Effector memory CD4-positive, alpha-beta T cell (primary cell): ENCODE measurements at places on chromosomes 6 and 20.

DNA sequence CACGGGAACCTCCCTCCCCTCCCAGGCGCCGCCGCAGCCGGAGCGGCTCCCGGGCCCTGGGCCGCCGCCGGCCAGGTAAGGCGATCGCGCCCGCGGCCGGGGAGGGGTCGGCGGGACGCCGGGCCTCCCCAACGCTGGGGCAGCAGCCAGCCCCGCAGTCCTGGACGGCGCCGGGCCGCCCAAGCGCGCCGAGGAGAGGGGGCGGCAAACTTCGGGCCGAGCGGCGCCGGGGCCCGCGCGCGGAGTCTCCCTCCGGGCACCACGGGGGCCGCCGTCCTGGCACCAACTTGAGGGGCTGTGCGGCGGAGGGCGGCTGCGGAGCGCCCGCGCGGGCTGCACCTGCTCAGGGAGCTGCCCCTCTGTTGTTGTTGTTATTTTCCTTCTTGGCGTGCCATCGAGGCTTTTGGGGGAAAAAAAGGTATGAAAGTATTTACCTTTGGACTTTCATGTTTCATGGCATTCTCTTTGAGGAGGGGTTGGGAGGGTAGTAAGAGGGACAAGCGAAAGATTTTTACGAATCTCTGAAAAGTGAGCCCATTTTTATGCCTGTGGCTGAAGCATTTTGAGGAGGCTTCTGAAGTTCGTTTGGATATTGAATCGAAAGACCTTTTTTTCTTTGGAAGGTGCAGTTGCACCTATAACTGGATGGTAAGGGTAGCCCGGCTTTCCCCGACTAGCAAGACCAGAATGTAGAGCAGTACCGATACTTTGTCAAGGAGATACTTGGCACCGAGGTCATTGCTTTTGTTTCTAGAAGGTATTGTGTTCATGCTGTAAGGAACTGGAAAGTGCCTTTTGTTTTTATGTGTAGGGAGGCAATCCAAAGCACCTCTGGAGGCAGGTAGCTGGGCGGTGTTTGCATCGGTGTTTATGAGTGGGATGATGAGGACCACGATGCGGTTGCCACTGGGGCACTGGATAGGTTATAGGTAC lies at the start of gene RNF182:
RNF182 (plus strand) TSS at position 4 of the 933 bp plus-strand sequence. CDS start 52,168 bp downstream, outside the sequence.
- peaks cover 18% of the 10 kb centered on the region for H3K4me1 ChIP-seq
- peaks cover 41% of the 10 kb centered on the region for H3K27me3 ChIP-seq
- no peak within 1 kb of the TSS for H3K27ac ChIP-seq
- no peaks in the 10 kb centered on the region for H3K36me3 ChIP-seq
- no peak for DNase-seq
- H3K4me3 ChIP-seq = peak within 1 kb of the TSS; percentile 62

DNA sequence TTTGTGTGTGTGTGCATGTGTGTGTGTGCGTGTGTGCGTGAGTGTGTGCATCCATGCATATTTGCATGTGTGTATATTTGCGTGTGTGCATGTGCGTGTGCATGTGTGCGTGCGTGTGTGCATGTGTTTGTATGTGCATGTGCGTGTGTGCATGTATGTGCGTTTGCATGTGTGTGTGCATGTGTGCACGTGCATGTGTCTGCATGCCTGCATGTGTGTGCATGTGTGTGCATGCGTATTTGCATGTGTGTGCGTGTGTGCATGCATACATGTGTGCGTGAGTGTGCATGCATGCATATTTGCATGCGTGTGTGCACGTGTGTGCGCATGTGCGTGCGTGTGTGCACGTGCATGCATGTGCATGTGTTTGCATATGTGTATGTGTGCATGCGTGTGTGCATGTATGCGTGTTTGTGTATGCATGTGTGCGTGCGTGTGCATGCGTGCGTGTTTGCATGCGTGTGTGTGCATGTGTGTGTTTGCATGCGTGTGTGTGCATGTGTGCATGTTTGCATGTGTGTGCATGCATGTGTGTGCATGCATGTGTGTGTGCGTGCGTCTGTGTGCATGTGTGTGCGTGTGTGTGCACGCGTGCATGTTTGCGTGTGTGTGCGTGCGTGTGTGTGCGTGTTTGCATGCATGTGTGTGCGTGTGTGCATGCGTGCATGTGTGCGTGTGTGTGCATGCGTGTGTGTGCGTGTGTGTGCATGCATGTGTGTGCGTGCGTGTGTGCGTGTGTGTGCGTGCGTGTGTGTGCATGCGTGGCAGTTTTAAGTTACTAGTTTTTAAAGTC lies 57.7 kb upstream of the SMOC2 start:
- no peak for DNase-seq
- no peaks in the 10 kb centered on the region for H3K4me1 ChIP-seq
- no peak overlapping the region for H3K4me3 ChIP-seq
- H3K27ac ChIP-seq = no peak overlapping the region
- H3K27me3 ChIP-seq = no peaks in the 10 kb centered on the region

DNA sequence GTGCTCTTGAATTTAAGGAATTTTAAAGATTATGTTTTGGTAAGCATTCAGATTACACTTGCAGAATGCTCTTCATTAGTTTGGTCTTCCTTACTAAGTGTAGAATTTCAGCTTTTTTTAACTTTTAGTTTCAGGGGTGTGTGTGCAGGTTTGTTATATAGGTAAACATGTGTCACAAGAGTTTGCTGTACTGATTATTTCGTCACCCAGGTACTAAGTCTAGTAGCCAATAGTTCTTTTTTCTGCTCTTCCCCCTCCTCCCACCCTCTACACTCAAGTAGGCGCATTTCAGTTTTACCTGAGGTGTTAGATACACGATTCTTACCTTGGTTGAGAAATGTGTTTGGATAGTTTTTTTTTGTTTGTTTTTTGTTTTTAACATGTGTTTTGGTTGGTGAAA lies 68.3 kb downstream of the AFG1L start:
- H3K4me1 ChIP-seq = no peaks in the 10 kb centered on the region
- no peak overlapping the region for H3K27ac ChIP-seq
- no peaks in the 10 kb centered on the region for H3K27me3 ChIP-seq
- DNase-seq = no peak
- no peaks in the 10 kb centered on the region for H3K36me3 ChIP-seq

- H3K4me1 ChIP-seq = no peaks in the 10 kb centered on the region
- no peak for DNase-seq
- H3K27me3 ChIP-seq = peaks cover 10% of the 10 kb centered on the region
- no peaks in the 10 kb centered on the region for H3K36me3 ChIP-seq
- no peak overlapping the region for H3K4me3 ChIP-seq
Observed at GRCh38 chr20:45538209-45538799, 978 bp downstream of the WFDC6 start.

- DNase-seq = no peak
- H3K4me3 ChIP-seq = no peak overlapping the region
Observed at GRCh38 chr6:62746968-62747367, 460.9 kb upstream of the KHDRBS2 start.

- DNase-seq = no peak
- H3K4me3 ChIP-seq = no peak overlapping the region
- peaks cover 9% of the 10 kb centered on the region for H3K4me1 ChIP-seq
- peaks cover 57% of the 10 kb centered on the region for H3K36me3 ChIP-seq
Observed at GRCh38 chr20:48725555-48725991, 102.2 kb downstream of the PREX1 start.

GRCh38 chr6:40923880-40924279 lies 115.1 kb downstream of the UNC5CL start:
- DNase-seq = no peak
- H3K36me3 ChIP-seq = no peaks in the 10 kb centered on the region
- H3K27me3 ChIP-seq = peaks cover 3% of the 10 kb centered on the region
- H3K27ac ChIP-seq = no peak overlapping the region

- no peak overlapping the region for H3K27ac ChIP-seq
- no peaks in the 10 kb centered on the region for H3K36me3 ChIP-seq
- H3K27me3 ChIP-seq = no peaks in the 10 kb centered on the region
- no peak overlapping the region for H3K4me3 ChIP-seq
Observed at GRCh38 chr6:168081858-168082546, 3.0 kb upstream of the FRMD1 start.

DNA sequence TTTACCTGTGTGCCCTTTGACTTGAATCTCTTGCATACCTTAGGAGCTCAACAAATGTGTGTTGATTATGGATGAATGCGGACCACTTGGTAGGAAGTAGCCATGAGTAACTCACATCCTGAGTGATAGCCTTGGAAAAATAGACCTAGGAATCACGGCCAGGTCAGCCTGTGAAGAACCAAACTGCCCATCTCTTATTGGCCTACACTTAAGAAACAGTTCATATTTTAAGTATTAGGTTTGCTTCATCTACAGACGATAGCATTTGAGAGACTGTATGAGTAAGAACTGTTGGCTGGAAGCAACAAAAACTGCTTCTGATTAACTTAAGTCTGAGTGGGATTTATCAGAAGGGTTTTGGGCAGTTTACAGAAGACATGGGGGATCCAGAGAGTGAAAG lies 320.1 kb upstream of the PRND start:
- no peak for DNase-seq
- no peaks in the 10 kb centered on the region for H3K4me1 ChIP-seq
- no peak overlapping the region for H3K4me3 ChIP-seq

DNA sequence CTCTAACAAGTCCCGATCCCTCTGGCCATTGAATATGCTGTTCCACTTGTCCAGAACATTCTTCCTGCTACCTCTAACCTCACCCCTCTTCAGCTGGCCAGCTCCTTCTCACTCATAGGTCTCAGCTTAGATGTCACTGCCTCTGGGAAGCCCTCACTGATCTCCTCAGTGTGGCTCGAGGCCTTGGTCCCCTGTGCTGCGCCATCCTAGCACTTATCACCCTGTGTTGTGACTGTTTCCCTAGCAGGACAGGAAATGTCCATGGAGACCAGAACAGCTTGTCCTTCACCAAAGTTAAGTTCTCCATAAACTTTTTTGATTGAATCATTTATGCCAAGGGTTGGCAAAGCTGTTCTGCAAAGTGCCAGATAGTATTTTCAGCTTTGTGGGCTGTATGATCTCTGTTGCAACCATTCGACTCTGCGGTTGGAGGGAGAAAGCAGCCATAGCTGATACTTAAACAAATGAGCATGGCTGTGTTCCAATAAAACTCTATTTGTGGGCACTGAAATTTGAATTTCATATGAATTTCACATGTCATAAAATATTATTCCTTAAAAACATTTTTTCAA lies 6.5 kb upstream of the BNIP5 start:
- H3K4me1 ChIP-seq = no peaks in the 10 kb centered on the region
- no peak for DNase-seq
- H3K4me3 ChIP-seq = no peak overlapping the region
- H3K27ac ChIP-seq = no peak overlapping the region
- no peaks in the 10 kb centered on the region for H3K27me3 ChIP-seq

- no peak overlapping the region for H3K27ac ChIP-seq
- H3K4me1 ChIP-seq = no peaks in the 10 kb centered on the region
- no peak for DNase-seq
- H3K4me3 ChIP-seq = no peak overlapping the region
- no peaks in the 10 kb centered on the region for H3K27me3 ChIP-seq
Observed at GRCh38 chr20:50218987-50219435, 28.4 kb downstream of the CEBPB start.
